ENCODE measurements at places on chromosomes 5 and 9.

GRCh38 chr9:81885602-81886001, 42.6 kb upstream of the SPATA31D4 start:
- no peak for DNase-seq

DNA sequence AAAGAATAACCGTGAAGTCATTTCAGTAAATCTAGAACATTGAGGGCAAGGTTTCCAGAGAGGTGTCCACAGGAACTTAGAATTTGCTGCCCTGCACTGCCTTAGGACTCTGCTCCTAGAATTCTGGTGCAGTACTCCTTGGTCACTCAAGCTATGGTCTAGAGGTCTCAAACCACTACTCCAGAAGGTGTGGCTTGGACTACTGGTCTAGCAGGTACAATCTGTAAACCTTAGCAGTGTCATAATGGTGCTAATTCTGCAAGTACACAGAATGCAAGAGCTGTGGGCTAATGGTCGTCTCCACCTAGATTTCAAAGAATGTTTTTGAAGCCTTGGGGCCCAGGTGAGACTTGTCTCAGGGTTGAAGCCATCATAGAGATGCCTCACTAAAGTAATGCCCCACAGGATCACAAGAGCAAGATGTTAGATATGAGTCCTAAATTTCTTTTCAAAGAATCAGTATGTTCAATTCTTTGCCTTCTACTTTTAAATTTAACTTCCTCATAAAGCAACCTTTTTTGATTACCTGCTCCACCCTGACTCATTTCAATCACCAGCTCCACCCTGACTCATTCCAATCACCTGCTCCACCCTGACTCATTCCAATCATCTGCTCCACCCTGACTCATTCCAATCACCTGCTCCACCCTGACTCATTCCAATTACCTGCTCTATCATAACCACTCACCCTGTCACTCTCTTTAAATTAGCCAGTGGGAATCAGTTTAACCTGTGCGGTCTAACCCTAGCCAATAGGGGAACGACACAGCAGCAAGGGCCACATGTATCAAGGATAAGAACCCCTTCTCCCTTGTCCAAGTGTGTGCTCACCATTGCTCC, 1111.8 kb upstream of the ACO1 start:
- DNase-seq, result no peak

GRCh38 chr5:101535626-101536025, 632.5 kb upstream of the ST8SIA4 start:
- no peak for DNase-seq

DNA sequence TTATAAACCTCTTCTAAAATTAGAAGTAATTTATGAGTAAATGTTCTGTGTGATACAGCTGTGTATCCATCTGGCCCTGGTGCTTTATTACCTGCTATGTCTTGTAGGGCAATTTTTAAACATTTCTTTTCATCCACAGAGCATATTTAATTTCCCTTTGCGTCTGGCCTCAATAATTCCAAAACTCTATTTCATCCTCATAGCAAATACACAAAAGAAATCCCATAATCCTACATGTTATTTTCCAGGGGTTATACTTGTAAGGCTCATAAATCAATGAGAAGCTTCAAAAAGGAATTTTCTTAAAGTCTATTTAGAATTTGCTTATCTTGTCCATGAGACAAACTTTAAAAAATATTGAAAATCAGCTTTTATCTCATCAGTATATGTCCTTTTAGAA, 167.0 kb downstream of the TTC39B start:
- no peak for DNase-seq

DNA sequence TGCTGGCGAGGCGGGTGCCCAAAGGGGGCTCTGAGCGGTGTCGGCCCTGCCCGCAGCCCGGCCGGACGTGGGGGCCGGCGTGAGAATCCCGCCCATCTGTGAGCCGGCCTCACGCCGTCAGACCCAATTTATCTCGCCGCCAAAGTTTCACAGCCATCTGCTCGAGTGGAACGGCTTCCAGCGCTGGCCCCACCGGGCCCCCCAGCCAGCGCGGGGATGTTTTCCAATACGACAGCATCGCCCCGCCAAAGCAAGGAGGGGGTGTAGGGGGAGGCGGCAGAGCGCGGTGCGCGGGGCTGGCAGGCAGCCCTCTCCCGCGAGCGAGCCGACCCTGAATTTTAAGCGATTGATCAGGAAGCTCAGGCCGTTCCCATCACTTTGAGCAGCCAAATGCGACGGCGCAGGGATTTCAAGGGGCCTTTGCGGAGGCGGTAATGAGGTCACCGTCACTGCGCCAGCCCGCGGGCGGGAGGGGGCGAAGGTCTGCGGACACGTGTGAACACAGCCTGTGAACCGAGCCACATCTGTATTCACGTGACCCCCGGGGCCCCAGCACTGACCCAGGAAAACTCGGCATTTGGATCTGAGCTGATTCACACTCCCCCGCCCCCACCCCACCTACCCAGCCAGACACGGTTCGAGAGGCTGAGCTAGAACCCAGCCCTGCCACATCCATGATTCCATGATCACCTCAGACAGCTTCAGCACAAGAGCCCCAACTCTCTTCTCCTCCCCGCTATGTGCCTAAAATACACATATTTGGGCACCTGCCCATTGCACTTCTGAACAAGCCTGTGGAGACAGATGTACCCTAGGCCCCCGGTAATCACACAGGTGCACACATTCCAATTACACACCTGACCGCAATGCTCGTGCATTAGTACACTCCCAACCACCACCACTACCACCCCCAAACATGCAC, 47.8 kb upstream of the PSD2 start:
- no peak for DNase-seq

DNA sequence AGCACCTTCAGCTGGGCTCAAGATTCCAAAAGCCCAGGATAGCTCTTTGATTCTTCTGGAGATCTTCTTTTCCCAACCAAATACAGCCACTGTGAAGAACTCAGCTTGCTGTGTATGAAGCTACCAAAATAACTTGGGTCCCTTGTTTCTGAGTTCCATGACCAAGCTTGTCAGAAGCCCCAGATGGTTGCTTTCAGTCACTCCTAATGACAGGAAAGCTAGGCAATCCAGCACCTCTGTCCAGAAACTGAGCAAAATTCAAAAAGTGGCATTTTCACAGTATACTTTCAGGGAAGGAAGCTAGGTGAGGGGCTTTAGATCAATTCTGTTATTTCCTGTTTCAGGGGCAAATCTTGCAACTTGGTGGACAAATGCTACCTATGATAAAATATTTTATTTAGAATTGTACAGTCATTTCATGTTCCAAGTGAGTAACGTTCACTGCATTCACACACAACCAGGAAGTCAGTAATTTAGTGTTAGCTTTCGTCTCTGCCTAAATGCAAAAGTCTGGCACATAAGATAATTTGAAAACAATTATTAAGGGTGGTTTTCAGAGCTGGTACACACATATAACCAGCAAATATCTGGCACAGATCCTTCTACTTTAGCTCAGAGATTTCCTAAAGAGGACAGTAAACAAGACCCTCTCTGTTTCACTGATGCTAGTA, 330.1 kb downstream of the GLIS3 start:
- no peak for DNase-seq

DNA sequence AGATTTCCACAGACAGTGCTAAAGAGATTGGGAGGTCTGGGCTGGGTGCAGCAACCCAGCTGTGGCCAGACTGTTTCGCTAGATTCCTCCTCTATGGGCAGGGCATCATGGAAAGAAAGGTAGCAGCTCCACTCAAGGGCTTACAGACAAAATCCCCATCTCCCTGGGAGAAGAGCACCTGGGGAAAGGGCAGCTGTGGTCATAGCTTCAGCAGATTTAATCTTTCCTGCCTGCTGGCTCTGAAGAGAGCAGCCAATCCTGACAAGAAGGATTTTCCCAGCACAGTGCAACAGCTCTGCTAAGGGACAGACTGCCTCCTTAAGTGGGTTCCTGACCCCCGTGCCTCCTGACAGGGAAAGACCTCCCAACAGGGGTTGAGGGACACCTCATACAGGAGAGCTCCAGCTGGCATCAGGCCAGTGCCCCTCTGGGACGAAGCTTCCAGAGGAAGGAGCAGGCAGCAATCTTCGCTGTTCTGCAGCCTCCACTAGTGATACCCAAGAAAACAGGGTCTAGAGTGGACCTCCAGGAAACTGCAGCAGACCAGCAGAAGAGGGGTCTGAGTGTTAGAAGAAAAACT, 1379.3 kb upstream of the ACO1 start:
- DNase-seq, result no peak
